EL (cell line): ENCODE measurements at places on chromosomes 11 and 22.

GRCh38 chr11:98099371-98099770 is 921.4 kb upstream of the CNTN5 start:
- no peak for DNase-seq

DNA sequence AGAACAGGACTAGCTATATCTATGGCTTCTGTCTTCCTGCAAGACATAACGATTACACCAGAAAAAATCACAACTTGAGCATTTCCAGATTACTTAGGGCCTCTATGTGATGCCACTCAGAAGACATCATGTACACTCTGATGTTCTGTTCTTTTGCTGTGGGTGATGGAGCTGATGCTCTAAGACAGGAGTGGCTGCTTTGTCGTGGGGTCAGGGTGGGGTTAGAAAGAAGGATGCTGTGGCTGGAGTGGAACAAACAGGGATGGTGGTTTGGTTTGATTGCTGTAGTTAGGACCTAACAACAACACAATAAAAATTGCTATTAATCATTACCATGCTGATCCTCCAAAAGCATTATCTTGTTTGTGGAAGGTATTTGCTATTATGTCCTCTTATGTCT is 120.3 kb upstream of the ARHGAP20 start:
- no peak for DNase-seq

DNA sequence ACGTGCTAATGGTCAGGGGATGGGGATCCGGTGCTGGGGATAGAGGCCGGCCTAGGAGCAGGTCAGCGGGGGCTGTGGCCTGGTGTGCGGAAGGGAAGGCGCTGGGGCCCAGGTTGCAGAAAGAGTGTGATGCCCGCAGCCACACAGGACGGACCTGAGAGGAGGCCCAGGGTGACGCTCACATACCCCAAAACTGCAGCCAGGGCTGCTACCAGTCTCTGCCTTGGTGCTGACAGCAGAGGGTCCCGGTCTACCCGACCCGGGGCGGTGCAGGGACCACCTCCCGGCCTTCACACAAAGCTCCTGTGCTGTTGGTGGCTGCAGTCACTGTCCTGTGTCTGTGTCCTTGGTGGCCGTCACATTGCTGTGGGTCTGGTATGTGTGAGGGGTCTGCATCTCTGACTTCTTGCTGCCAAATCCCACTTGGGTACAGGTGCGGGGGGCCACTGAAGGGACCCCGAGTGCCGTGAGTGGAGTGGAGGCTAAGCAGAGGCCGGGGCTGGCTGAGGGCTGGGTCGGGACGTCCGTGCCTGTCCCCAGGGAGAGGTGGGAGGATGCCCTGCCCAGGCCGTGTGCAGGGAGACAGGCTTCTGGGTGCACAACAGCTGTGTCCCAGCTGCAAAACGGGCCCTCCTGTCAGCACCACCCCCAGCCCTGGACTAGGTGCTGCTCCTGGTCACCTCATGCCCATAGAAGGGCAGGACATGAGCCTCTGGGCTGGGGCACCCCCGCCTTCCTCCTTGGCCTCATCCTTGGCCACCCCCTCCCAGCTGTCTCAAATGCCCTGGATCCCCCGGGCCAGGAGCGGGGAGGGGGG is 1.5 kb downstream of the LSP1 start:
- DNase-seq, result no peak

- DNase-seq, result no peak
Observed at GRCh38 chr11:12291766-12292165, 85.6 kb upstream of the PARVA start.

- DNase-seq, result peak; percentile 31
Observed at GRCh38 chr11:123690485-123690884, 36.1 kb upstream of the SCN3B start.

GRCh38 chr11:57072640-57073039 is 83.9 kb downstream of the OR5AK2 start:
- peak; percentile 95 for DNase-seq

DNA sequence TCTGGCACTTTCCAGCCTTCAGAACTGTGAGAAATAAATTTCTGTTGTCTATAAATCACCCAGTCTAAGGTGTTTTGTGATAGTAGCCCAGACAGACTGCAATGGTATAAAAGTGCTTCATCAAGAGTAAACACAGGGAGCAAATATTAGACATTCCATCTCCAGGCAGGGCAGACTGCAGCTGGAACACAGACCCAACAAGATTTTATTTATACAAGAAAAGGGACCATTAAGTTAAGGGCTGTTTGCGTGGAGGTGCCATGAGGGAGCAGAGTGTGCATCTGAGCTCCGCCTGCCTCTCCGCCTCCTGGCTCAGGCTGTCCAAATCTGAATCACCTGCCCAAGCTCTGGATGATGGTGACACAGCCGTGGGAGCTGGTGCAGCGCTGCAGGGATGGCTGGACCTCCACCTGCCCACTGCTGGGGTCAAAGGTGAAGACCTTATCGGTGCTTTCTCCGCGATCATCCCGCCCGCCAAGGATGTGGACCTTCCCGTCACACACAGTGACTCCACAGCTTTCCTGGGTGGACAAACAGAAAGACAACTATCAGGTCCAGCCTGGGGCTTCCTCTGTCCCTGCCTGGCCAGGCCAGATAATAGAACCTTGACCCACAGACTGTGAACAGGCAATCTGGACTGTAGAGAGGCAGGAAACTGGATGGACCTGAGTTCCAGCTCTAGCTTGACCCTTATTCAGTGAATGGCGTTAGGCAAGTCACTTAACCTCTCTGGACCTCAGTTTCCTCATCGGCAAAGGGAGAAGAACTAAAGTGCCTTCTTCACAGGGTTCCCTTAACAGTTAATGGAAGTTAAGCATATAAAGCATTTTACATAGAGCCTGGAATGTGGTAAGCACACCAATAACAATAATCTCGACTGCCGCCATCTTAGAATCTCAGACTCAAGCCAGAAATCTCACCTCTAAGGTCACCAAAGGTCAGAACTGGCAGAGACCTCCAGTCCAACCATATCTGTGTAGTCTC is 10.5 kb downstream of the KLHL35 start:
- DNase-seq, result no peak

- DNase-seq, result no peak
Observed at GRCh38 chr22:23079240-23079768, 9.0 kb downstream of the GNAZ start.

DNA sequence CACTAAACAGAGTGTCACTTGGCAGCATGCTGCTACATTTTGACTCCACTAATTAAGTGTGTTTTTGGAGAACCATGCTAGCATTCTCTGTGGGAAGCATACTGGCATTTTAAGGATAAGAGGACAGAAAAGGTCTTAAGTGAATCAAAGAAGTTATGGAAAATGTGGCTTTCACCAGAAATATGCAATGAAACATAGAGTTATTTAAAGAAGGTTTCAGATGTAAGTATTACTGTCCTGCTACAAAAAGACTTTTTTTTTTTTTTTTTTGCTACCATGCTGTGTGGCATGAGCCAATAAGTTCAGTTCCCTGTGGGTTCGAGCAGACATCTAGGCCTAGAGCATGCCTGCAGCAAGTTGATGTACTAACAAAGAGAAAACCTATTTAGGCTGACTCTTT is 187.6 kb downstream of the MSANTD4 start:
- DNase-seq, result no peak

DNA sequence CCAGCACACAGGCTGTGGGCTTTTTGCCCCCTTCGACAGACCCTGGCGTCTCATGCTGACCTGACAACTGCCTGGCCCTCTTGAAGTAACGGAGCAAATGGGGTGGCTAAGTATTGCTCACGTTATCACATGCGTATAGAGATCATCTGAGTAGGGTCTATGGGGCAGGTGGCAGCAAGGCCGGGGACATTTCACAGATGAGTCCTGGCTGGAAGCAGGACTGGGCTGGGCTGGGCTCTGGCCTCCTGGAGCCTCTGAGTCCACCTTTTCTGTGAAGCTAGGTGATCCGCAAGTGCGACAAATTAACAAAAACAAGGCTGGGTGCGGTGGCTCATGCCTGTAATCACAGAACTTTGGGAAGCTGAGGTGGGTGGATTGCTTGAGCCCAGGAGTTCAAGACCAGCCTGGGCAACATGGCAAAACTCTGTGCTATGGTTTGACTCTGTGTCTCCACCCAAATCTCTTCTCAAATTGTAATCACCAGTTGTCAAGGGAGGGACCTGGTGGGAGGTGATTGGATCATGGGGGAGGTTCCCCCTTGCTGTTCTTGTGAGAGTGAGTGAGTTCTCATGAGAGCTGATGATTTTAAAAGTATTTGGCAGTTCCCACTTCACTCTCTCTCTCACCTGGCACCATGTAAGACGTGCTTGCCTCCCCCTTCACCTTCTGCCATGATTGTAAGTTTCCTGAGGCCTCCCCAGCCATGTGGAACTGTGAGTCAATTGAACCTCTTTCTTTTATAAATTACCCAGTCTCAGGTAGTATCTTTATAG is 122.0 kb downstream of the MPPED1 start:
- no peak for DNase-seq

- DNase-seq, result peak; percentile 58
Observed at GRCh38 chr22:24772493-24773220, 1.9 kb downstream of the PIWIL3 start.

- DNase-seq, result peak; percentile 79
Observed at GRCh38 chr22:23539135-23539838, 40.8 kb downstream of the IGLL1 start.

DNA sequence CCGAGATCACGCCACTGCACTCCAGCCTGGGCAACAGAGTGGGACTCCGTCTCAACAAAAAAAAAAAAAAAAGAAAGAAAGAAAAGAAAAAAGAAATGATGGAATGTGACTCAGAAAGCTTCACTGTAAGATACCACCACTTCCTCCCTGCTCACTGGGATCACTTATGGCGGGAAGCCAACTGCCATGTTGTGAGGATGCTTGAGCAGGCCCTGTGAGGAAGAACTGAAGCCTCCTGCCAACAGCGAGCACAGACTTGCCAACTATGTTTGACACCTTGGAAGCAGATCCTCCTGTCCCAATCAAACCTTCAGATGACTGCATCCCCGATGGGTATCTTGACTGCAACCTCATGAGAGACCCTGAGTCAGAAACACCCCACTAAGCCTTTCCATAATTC is 8.3 kb downstream of the SEC14L6 start:
- DNase-seq, result peak; percentile 51

- DNase-seq, result no peak
Observed at GRCh38 chr11:128494418-128495332, 92.7 kb downstream of the ETS1 start.

GRCh38 chr11:831118-831864 is 1.5 kb upstream of the CD151 start:
- peak; percentile 53 for DNase-seq

- DNase-seq, result no peak
Observed at GRCh38 chr22:44730490-44731356, 21.7 kb upstream of the ARHGAP8 start.
